Left hindlimb (tissue), 1 donor: ENCODE measurements at places on chromosomes 3 and 15.

GRCh38 chr15:50028326-50028725 lies 90.7 kb downstream of the ATP8B4 start:
- DNase-seq: no peak

DNA sequence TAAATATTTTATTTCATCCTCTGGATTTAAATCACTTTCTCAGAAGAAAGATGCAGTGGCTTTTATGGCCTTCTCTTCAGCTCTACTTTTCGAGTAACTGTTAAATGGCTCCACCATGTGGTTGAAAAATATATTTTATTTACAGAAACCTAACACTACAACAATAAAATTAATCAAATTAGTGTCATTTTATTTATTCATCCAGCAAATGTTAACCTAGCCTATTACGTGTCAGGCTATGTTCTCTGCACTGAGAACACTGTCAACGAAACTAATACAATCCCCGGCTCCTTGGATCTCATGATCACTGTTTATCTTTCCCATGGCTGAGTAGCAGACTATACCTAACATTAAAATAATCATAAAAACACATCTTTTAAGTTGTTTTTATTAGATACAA lies 148.0 kb upstream of the OSTN start:
- no peak for DNase-seq

DNA sequence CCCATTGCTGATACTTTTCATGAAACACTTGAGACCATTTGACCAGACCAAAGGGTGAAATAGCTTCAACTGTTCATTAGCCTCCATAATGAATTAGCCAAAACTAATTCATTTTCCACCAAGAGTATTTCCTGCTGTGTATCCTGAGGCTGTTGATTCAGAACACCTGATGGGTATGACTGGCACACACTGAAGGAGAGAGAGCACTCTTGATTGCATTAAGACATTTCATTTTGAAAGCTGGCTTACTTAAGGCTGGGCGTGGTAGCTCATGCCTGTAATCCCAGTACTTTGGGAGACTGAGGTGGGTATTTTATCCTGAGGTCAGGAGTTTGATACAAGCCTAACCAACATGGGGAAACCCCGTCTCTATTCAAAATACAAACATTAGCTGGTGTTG lies 175.6 kb downstream of the AGBL1 start:
- no peak for DNase-seq

GRCh38 chr3:45010811-45011333 lies 15.2 kb upstream of the CLEC3B start:
- no peak for DNase-seq

- no peak for DNase-seq
These were observed 49.9 kb downstream of the DHX36 start for GRCh38 chr3:154274348-154274747.

DNA sequence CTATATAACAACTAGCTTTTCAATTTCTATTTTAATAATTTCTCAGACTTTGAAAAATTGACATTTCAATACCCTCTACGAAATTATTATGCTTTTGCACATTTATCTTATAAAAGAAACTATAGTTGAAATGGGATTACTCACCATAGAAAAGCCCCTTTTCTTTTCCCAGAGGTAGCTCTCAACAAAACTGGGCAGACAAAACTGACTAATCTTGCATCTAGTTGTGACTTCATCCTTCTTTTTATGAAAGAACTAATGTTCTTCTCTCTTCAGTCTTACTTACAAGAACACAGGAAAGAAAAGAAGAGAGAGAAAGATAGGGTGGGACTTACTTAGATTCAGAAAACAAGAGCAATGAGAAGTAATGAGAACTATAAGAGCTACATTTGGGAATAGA lies 61.0 kb downstream of the GPR160 start:
- no peak for DNase-seq

- no peak for DNase-seq
These were observed 60.9 kb downstream of the NPTN start for GRCh38 chr15:73572296-73572695.

- no peak for DNase-seq
These were observed 74.6 kb downstream of the SLC6A11 start for GRCh38 chr3:10890665-10891064.

GRCh38 chr3:120879411-120879810 lies 28.6 kb upstream of the STXBP5L start:
- DNase-seq: no peak

DNA sequence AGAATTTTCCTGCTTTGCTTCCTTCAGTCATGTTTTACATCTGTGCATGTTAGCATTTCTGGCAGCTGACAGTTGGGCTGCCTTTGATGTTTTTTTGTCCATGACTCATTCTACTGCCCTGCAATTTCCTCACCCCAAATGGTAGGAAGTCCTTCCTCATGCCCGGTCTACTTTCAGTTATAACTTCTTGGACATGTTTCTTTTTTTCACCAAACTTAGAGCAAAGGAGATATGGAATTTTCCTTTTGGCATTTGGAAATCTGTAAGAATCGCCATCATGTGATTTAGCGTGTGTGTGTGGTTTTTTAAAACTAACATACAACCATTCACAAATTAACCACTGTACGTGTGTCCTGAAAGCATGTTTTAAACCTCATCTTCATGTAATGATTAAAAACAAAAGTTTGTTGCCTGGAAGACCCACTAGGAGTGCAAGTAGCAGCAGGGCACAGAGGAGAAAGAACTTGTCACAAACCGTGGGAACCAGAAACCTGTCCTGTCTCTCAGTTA lies 430.7 kb upstream of the CFAP20DC start:
- peak; percentile 36 for DNase-seq

DNA sequence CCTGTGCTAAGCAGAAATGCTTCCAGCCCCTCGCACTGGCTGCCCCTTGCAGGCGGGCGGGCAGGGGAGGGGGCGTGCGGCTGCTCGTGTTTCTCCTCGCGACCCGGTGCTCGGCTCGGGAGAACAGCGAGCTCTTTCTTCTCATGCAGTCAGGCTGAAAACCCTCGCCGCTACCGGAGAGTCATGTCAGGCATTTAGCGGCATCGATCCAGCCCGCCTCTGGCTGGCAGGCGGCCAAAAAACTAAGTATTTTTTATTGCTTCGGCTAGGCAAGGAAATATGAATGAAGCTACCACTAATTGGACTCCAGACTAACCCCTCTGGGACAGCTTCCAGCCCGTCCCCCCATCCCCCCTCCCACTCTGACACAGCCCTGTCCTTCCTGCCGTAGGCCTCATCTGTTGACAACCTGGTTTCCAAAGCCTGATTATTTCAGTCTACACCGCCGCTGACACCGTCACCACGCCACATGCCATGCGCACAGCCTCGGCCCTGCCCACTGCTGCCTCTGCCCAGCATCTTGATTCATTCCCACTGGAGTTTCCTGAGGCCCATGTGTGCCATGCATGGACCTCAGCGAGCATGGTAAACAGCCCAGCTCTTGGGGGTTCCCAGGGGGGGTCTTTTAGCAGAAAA lies 35.3 kb downstream of the TLE3 start:
- peak; percentile 95 for DNase-seq

- no peak for DNase-seq
These were observed 1.8 kb upstream of the PLXND1 start for GRCh38 chr3:129608087-129608935.

GRCh38 chr3:4741404-4742307 lies 237.6 kb upstream of the BHLHE40 start:
- peak; percentile 73 for DNase-seq

DNA sequence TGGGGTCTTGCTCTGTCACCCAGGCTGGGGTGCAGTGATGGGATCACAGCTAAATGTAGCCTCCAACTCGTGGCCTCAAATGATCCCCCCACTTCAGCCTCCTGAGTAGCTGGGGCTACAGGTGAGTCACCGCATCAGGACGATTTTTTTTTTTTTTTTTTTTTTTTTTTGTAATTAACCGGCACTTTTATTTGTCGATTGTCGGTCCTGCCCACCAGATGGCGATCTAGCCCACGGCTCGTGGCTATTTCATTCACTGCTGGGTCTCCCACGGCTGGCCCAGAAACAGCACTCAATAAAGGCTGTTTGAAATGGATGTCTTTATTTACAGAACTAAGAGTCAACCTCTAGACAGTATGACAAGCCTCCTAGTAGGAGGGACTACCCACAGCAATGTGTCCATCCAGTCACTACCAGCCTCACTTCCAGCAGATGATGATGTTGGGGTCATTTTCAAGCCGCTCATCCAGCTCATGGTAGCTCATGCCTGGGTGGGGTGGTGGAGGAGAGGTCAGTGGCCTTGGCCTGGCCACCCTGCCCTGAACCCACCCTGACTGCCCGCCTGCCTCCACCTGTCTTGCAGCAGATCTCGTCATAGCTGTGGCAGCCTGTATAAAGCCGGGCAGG lies 1.8 kb upstream of the ZMYND10 start:
- peak; percentile 75 for DNase-seq

DNA sequence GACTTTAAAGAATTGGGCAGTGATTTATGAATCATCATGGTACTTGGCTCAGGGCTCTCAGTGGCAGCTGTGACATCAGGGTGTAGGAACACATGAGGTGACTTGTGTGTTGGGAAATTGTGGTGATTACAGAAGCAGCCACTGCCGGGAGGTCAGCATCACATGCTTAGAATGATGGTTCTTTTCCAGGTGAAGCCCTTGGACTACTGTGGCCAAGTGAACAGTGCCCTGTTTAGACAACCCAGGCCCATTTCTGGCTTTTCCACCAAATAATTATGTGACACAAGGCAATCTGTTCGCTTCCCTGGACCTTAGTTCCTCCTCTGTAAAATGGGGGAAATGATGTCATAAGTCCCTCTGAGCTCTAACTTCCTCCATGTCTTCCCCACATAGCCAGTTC lies 139.7 kb upstream of the ROPN1 start:
- no peak for DNase-seq

DNA sequence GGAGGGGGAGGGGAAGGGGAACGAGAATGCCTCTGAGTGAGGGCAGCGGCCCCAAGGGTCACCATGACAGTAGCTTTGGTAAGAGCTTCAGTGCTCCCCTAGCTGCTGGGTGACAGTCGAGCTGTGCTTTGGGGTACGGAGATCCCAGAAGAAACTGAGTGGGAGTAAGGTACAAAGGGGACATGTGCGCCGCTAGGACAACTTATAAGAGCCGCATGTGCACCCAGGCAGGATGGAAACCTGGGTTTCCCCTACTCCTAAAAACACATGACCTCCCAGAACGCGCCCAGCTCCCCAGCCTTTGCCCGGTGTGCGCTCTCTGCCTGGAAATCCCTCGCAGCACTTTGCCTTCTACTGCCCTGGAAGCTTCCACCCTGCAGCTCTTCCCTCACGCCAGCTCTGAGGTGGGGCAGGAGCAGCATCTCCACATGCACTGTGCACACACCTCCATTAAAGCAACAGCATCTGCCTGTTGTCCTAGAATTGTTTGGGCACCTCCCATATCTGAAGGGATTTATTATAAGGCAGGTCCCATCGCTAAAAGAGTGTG lies 232.2 kb downstream of the ADAMTS17 start:
- DNase-seq: peak; percentile 8

DNA sequence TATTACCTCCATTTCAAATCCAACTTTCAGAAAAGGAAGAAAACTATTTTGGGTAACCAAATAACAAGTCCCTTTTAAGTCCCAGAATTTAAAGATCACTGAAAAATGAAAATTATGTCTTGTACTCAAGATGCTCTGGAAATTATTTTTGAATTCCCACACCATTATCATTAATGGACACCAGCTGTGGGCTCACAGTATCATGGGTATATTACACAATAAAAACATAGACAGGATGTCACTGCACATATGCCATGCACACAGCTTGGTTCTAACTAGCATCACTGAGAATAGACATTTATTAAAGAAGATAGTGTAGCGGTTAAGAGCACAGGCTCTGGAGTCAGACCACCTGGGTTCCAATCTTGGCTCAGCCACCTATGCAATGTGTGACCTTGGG lies 130.4 kb downstream of the FRMD5 start:
- no peak for DNase-seq

DNA sequence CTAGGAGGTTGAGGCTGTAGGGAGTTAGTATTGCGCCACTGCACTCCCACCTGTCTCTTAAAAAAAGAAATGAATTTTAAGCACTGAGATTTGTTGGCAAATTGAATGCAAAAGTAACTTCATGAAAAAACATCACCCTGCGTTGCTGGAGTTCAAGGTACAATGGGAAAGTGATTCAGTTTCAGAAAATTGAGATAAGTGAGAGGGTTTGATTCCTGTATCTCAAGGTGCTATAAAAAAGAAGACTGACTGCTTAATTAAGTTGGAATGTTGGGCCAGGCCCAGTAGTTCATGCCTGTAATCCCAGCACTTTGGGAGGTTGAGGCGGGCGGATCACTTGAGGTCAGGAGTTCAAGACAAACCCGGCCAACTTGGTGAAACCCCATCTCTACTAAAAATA lies 39.1 kb downstream of the IQGAP1 start:
- no peak for DNase-seq

DNA sequence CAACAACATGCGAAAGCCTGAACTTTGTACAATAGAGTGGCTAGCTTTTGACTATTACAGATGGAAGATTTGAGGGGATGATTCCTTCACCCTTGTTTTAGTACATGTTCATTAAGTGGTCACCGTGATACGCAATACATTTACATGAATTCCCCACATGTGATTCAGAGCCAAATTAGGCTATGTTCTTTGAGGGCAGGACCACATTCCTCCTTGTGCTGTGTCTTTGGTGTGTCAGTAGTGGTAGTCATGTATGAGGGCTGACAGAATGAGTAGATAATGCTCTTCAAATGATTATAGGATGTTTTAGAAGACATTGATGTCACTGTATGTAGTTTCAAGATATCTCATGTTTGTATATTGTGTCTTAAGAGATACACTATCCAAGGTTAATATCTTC lies 12.1 kb downstream of the PTPRG start:
- no peak for DNase-seq

DNA sequence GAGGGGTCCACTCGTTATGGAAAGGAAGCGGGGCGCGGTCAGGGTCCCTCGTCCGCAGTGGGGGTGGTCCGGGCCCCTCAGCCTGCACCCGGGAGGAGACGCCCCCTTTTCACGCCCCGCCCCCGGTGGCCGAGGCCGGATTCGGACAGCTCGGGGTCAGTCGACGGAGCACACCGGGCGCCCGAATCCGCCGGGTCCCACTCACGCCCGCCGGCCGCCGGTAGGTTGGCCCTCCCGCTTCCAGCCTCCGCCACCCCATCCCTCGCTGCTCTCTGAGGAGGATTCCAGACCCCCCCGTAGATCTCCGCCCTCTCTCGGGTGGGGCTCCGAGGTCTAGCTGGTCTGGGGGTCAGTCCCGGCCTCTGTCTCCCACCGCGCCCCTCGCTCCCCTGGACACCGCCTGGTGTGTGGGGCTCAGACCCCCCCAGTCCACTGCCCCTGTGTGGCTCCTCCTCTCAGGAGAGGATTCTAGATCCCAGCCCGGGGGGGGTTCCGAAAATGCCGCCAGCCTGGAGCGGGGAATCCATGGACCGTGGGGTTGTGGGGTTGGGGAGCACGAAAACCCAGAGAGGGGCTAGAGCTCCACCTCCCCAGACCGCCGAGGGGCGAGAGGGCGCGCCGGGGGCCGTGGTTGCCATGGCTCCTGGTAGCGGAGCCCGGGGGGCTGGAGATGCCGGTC lies 725 bp downstream of the CHL1 start:
- DNase-seq: peak; percentile 36
